ENCODE measurements at places on chromosomes 11 and 22. TPM values are rescaled to one million over a fixed set of nuclear protein-coding genes. Genes with fewer than 3 reads are reported as not detected.

Gene FGF4
- not detected for total RNA-seq

Gene SART1
- 62.2 TPM for total RNA-seq

Gene DCHS1
- total RNA-seq = 0.08 TPM

Gene OR51E2
- not detected for total RNA-seq

Gene HSPB2
- not detected for total RNA-seq

Gene RAC2
- total RNA-seq = not detected

Gene BCR
- 16.8 TPM for total RNA-seq

Gene TMPRSS6
- not detected for total RNA-seq

Gene OR10D3
- total RNA-seq = not detected

Gene MMP8
- total RNA-seq = not detected

Gene OR4X2
- total RNA-seq = not detected

Gene FAM180B
- total RNA-seq = not detected

Gene MS4A3
- total RNA-seq = not detected

Gene AQP11
- 2.6 TPM for total RNA-seq

Gene MPPED1
- not detected for total RNA-seq

Gene OR51G2
- total RNA-seq = not detected

Gene FLRT1
- total RNA-seq = not detected

Gene GRK3
- total RNA-seq = 3.1 TPM

Gene OR8D4
- not detected for total RNA-seq

Gene MIOX
- total RNA-seq = not detected

Gene PATE3
- total RNA-seq = not detected

Gene POU2AF3
- 0.53 TPM for total RNA-seq

Gene MRPL40
- 45.0 TPM for total RNA-seq
